AML-193 (cell line): ENCODE measurements at places on chromosomes 16 and 17.

DNA sequence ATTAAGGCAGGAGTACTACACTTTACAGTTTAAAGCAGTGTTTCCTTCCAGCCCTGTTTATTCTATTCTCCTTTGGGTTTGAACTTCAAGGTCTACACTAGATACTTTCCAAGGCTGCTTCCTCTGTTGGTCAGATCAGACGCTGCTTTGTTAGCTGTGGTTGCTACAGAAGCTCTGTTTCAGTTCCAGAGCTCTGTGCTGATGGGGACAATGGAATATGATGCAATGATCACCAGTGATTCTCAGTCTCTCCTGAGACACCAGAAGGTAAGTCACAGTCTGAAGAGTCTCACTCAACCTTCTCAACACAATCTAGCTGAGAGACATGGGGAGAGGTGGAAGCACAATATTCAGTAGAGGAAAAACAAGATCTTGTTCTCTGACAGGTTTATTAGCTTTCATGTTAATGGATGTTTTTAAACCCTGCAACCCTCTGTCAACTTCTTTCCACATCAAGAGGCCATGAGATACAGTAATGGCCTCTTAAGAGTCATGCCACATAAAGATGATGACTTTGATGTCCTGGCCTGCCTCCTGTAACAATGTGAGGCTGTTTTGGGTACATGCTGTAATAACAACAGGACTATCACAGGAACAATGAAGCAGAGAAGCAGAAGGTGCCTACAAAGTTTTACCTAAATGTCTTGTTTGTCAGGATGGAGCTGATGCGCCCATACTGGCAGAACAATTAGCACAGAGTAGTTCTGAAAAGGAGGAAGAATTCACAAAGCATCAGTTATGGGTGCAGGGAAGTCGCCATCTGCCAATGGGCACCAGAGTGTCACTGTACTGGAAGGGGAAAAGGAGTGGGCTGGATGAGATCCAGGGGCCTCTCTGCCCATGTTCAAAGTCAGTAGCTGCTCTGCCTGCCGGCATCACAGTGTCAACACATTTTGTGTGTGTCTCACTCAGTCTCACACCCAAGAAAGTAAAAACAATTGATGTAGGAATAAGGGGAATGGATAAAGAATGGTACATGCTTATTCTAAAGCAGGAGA lies 33.4 kb downstream of the PSME3IP1 start:
- DNase-seq, result no peak

DNA sequence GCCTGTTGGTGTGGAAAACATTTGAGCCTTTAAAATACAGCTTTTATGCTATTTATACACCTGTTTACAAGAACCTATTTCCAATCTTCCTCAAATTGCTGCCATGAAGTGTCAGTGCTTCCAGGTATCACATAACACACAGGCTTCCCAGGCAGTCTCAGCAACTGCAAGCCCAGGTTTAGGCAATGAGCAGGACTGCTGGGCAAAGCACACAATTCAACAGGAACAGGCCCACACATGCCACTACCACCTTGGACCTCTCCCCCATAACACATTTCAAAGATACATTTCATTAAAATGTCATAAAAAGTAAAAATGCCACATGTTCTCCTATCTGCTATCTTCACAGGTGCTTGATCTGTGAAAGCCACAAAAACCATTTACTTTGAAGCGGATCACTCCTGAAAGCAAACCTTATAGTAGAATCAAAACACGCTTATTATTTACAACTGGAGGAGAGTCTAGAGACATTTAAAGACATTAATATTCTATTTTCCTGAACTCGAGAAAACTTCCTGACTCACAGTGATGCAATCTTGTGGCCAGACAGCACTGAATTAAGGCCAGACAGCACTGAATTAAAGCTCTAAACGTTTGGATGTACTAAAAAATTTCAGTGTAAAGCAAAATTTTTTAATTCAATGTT lies 31.5 kb downstream of the ANKFY1 start:
- no peak for DNase-seq

DNA sequence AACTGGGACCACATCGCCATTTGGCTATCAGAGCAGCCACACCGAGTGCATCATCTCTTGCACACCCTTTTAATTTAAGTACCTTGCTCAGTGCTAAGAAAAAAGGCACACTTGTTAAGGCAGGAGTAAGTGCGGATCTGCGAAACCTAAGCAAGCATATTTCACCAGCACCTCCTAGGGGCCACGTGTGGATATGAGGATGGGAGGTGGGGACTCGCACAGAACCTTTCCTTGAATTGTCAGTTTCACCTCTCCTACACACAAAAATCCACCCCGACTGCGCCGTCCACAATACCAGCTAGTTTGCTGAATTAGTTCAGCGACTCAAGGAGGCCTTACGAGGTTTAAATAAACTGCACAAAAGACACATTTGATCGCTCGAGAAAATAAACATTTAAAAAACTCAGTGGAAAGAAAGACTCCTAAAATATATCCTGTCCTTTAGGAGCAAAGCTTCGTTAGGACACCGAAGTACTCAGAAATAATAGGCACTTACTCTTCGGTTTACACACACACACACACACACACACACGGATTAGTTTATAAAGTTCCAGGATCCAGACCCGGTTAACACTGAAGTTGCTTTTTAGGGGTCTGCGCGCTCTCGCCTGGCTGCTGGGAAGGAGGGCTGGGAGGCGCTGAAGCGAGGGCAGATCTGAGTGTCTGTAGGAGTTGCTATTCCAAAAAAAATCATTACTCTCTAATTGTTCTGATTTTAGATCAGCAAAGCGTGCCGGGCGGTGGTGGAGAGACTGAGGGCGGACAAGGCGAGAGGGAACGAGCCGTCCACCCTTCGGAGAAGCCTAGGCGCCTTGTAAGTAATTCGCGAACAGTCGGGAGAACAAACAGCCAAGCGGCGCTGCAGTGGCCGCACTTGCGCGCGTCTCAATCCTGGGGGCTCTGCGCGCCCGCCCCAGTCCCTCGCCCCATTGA lies 1.0 kb upstream of the KCNJ2 start:
- DNase-seq, result no peak

DNA sequence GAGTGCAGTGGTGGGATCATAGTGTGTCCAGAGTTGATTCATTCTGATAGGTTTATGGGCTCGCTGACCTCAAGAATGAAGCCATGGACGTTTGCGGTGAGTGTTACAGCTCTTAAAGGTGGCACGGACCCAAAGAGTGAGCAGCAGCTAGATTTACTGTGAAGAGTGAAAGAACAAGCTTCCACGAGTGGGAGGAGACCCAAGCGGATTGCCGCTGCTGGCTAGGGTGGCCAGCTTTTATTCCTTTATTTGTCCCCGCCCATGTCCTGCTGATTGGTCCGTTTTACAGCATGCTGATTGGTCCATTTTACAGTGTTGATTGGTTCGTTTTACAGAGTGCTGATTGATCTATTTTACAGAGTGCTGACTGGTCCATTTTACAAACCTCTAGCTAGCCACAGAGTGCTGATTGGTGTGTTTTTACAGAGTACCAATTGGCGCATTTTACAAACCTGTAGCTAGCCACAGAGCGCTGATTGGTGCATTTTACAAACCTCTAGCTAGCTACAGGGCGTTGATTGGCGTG lies 17.5 kb downstream of the CACNG4 start:
- no peak for DNase-seq

DNA sequence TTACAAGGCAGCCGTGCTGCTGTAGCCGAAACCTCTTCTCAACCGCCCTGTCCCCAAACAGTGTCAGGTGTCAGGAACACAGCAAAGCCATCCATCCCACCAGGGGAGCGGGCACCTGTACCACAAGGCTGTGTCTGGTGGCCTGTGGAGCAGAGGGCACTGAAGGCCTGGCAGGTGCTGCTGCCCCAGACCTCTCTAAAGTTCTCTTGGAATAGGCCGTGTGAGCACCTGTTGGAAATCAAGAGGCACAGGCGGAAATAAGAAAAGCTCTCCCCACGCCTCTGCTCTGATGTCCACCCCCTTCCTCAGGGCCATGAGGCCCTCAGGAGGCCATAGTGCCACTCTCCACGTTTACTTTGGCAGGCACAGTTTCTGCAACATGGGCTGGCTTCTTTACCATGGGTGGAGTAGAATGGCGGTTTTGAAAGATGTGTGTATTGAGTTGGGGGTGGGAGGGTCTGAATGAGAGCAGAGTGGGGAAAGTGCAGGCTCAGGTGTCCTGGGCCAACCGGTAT lies 99.9 kb upstream of the ZNF750 start:
- no peak for DNase-seq

DNA sequence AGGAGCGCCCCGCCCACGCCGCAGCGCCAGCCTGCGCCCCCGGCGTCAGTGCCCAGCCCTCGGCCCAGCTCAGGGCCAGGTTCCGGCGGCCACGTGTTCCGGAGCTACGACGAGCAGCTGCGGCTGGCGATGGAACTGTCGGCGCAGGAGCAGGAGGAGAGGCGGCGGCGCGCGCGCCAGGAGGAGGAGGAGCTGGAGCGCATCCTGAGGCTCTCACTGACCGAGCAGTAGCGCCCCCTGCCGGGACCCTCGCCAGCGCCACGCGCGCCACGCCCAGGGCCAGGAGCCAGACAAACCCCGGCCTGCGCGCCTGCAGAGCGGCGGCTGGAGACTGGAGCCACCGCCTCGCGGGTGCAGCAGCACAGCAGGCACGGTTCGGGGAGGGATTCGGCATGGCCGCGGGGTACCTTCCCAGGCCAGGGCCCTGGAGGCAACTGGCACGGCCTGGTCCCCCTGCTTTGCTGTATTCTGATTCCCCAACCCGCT lies 9.3 kb downstream of the CORO6 start:
- no peak for DNase-seq

DNA sequence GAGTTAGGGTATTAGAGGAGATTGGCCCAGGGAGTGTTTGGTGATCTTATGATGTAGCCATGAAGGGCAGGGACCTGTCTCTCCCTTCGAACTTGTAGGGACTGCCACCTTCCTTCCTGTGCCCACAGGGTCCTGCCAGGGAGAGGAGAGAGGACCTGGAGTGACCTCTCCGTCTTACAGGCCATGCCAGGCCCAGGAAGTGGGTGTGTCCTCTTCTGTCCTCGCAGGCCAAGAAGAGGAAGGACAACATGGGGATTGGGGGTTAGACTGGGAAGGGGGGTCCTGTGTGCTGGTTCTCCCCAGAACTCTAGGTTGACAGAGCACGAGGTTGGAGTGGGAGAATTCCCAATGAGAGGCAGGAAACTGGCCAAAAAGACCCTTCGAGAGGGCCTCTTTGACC lies 43.4 kb upstream of the TAC4 start:
- DNase-seq, result no peak

DNA sequence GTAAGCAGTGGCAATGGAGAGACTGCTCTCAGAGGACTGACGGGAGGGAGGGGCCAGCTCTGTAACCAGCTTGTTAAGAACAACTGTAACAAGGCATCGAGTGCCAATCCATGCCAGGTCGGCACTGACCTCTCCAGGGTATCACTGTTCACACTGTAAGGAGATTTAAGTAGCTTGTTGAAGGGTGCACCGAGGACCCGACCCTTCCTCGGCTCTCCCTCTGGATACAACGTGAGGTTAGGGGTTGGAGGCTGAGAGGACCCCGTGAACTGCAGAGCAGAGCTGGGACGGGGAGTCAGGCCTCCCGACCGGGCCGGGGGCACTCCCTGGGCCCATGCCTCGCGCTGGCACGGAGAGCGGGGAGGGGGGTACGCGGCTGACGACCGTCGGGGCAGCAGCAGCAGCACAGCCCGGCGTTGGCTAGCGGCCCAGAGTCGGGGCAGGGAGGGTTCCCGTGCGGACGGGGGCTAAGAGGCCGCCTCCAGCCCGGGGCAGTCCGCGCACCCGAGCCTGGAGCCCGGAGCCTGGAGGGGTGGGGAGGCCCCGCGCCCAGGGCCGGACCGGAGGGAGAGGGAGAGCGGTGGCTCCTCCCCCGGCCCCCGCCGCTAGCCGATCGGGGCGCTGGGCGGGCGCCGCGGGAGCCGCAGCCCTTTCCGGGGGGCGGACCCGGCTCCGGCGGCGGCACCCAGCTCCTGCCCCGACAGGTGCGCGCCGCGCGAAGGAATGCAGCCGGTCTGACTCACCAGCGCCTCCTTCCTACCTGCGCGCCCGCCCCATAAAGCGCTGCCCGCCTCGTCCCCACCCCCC lies at the start of gene ITGB4:
Gene ITGB4 (plus strand): TSS at position 804 of the 807 bp plus-strand sequence. CDS start 3,245 bp downstream, outside the sequence.
- DNase-seq, result no peak

DNA sequence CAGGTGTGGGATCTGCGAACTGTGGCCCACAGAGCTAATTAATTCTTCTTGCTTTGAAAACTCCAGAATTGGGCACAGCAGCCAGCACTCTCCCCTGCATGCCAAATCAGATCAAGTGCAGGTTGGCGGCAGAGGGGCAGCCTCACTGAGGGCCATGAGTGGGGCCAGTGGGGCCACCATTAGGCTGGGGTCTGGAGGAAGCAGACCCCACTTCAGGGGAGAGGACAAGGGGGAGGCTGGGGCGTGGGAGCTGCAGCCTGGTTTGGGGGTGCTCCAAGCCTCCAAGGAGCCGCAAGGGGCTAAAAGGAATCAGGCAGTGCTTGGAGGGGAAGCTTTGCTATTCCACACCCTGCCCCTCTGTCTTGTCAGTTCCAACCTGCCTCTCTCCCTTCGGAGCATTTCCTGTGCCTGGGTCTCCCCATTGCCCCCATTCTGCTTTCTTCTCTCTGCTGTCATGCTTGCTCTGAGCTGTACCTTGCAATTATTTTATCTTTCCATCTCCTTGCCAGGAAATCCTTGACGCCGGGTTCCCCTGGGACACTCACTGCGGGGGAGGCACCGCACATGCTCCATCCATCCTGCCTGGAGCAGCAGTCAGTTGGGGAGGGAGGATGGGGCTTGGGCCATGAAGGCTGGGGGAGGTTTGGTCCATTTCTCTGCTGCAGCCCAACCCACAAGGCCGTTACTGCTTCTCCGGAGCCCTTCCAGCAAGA lies 3.3 kb upstream of the ABCC3 start:
- no peak for DNase-seq

DNA sequence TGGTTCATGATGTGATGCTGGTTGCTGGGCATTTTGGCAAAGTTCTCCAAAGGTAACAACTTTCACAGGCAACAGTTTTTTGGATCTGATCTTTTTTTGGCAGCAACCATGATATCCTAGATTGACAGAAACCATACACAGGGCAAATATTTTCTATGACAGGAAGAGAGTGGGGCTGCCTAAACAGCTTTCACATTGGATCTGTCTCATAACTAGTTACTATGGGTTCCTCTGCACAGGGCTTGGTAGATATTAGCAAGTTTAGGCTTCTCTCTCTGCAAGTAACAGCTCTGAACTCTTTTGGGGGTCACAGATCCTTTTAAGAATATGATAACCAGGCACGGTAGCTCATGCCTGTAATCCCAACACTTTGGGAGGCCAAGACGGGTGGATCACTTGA lies 28.6 kb downstream of the COG4 start:
- no peak for DNase-seq
